Tibial artery (tissue), 4 donors: ENCODE measurements at places on chromosomes 1 and 21.
A peak's percentile ranks its signal among the peaks of the same experiment; 100 is the strongest.

GRCh38 chr1:98045767-98046641, 125.2 kb upstream of the DPYD start:
- no peaks in the 10 kb centered on the region for H3K4me1 ChIP-seq
- H3K36me3 ChIP-seq: no peaks in the 10 kb centered on the region
- DNase-seq: no peak

GRCh38 chr1:183139281-183139942, 46.7 kb upstream of the LAMC2 start:
- peaks cover 6% of the 10 kb centered on the region for H3K4me1 ChIP-seq
- H3K4me3 ChIP-seq: no peak overlapping the region
- DNase-seq: no peak
- H3K27ac ChIP-seq: peak overlapping the region; percentile 27
- no peaks in the 10 kb centered on the region for H3K27me3 ChIP-seq
- peaks cover 73% of the 10 kb centered on the region for H3K36me3 ChIP-seq

DNA sequence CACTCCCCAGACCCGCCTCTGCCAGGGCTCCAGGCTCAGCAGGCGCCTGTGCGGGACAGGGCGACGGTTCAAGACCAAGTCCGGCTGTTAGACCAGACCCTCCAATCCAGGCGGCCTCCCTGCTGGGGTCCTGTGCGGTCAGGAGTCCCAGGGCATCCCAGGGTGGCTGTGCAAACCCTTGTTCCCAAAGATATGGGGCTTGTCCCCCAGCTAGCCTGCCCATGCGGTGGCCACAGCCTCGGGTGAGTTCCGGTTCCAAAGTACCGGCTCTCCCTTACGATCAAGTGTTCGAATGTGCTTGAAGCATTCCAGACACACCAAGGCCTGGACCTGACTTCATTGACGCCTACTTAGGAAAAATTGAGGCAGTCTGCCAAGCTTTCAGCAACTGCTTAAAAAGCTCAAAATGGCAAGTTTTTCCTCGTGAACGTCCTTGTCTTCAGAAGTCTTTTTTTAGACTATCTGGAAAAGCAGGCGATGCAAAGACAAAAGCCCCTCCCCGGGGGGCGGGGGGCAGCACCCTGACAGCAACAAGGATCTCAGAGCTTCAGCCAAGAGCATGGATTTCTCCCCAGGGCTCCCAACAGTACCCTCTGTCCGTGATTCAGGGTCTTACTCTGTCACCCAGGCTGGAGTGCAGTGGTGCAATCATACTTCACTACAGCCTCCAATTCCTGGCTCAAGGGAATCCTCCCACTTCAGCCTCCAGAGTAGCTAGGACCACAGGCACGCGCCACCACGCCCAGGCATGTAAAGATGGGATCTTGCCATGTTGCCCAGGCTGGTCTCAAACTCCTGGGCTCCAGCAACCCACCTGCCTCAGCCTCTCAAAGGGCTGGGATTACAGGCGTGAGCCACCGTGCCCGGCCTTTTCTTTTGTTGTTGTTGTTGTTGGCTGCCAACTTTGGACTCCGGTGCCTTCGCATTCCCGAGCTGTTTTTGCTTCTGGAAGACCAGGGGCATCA, 2.3 kb downstream of the FAAP20 start:
- no peak overlapping the region for H3K4me3 ChIP-seq
- no peaks in the 10 kb centered on the region for H3K4me1 ChIP-seq
- H3K27ac ChIP-seq: peak overlapping the region; percentile 94
- no peaks in the 10 kb centered on the region for H3K36me3 ChIP-seq

DNA sequence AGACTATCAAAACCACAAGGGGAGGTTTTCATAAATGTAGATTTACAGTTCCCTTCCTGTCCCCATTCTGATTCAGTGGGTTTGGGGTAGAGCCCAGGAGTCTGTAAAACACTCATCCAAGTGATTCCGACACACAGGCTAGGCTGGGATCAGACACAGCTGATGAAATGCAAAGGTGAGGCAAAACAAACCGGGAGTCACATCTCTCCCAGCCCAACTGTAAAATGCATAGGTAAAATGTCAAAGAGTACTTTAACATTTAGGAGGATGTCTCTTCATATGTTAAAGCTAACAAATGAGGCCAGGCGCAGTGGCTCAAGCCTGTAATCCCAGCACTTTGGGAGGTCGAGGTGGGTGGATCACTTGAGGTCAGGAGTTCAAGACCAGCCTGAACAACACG, 45.0 kb downstream of the ZNF281 start:
- no peaks in the 10 kb centered on the region for H3K36me3 ChIP-seq
- H3K4me3 ChIP-seq: no peak overlapping the region
- no peaks in the 10 kb centered on the region for H3K27me3 ChIP-seq
- no peak overlapping the region for H3K27ac ChIP-seq
- DNase-seq: no peak

DNA sequence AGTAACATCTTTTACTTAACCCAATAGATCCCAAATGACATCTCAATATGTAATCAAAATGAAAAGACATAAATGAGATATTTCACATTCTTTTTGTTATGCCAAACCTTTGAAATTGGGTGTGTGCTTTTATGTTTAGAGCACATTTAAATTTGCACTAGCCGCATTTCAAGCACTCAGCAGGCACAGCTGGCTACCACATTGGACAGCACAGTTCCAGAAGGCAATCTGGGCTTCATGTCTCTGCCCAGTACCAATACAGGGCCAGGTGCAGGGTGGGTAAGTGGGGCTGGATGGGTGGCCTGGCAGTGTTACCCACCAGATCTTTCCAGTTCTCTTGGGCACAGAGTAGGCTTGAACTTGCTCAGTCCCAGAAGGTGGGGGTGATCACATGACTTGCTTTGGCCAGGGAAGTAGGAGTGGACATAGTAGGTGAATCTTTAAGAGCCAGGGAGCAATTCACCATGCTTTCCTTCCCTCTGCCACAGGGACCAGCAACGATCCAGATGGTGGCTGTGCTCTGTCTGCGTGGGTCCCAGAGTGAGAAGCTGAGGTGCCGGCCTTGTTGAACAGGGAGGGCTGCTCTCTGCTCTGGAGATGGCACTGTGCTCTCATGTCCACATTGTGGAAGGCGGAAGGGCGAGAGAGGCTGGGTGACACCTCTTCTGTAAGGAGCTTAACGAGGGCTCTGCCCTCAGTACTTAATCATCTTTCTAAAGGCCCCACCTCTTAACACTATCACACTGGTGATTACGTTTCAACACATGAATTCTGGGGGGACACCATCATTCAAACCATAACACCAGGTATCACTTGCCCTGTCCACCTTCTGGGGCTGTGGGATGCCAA, 261.4 kb downstream of the GRIK3 start:
- DNase-seq: no peak
- no peaks in the 10 kb centered on the region for H3K36me3 ChIP-seq
- H3K4me3 ChIP-seq: no peak overlapping the region
- H3K27ac ChIP-seq: no peak overlapping the region
- H3K4me1 ChIP-seq: no peaks in the 10 kb centered on the region

DNA sequence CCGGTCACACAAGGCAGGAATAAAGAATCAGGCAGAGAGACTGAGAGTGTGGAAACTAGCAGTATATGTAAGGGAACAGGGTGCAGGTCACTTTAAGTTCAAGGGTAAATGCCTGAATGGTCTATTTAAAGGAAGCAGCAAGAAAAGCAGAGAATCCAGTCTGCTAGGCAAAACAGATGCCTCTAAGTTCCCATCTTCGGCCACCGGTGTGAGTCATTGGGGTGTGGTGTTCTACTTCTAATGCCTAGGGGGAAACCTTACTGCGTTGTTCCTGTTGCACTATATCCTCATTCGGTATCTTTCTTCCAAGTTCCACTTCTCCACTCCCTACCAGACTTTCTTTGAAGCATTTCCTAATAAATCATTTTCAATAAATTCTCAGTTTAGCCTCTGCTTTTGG, 259.9 kb downstream of the HHIPL2 start:
- H3K4me1 ChIP-seq: no peaks in the 10 kb centered on the region
- H3K27ac ChIP-seq: no peak overlapping the region
- H3K4me3 ChIP-seq: no peak overlapping the region
- no peaks in the 10 kb centered on the region for H3K36me3 ChIP-seq
- DNase-seq: no peak

DNA sequence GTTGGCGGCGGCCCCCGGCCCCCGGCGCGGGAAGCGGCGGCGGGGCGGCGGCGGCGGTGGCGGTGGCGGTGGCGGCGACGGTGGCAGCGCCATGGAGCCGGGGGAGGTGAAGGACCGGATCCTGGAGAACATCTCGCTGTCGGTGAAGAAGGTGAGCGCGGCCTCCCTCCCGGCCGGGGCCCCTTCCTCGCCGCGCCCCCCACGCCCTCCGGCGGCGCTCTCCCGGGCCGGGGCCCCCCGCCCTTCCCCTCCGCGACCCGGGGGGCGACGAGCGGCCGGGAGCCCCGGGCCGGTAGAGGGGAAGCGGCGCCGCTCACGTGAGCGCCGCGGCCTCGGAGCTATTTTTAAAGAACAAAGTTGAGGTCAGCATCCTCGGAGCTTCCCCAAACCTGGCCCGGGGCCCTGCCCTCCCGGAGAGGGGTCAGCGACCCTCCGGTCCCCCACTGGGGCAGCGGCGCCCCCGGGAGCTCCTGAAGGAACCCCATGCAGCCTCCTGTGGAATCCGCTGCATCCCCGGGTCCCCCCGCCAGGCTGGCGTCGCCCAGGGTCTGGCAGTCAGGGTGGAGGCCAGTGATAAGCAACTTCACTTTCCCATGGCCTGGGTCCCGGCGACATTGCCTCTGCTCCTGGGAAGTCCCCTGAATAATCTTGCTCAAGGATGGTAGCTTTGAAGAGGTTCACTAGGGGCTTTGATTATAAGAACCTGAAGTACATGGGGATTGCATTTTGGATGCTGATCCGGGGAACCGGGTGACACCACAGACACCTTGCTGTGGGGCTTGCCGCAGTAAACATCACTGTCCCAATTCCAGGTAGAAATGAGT, 560 bp downstream of the PLEKHM2 start:
- DNase-seq: peak; percentile 51
- H3K27ac ChIP-seq: peak overlapping the region; percentile 98
- H3K4me3 ChIP-seq: peak overlapping the region; percentile 98
- H3K4me1 ChIP-seq: peaks cover 45% of the 10 kb centered on the region

GRCh38 chr1:221832617-221833016, 90.7 kb upstream of the DUSP10 start:
- H3K27ac ChIP-seq: no peak overlapping the region
- H3K4me3 ChIP-seq: no peak overlapping the region
- no peak for DNase-seq
- no peaks in the 10 kb centered on the region for H3K36me3 ChIP-seq

DNA sequence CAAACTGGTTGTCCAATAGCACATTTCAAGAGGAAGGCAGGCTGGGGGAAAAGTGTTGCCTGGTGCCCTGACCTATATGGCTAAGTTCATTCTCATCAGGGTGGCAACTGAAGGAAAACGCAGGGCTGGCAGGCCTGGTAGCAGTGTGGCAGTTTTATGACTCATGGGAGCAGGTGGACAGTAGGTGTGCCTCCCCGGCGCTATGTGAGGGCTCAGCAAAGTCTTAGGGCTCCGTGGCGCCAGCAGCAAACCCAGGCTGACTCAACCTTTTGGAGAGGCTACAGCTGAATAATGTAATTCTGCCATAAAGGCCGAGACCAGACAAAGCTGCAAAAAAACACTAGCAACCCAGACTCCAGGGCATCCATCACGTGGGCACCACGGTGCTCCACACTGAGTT, 23.6 kb downstream of the GADD45A start:
- no peak overlapping the region for H3K4me3 ChIP-seq
- no peaks in the 10 kb centered on the region for H3K27me3 ChIP-seq
- H3K27ac ChIP-seq: peak overlapping the region; percentile 73

GRCh38 chr1:243575070-243575469, 275.0 kb downstream of the AKT3 start:
- no peak for DNase-seq
- no peaks in the 10 kb centered on the region for H3K4me1 ChIP-seq
- no peak overlapping the region for H3K4me3 ChIP-seq
- H3K27me3 ChIP-seq: no peaks in the 10 kb centered on the region
- H3K27ac ChIP-seq: no peak overlapping the region
- peaks cover 49% of the 10 kb centered on the region for H3K36me3 ChIP-seq

GRCh38 chr1:113871597-113872113, at the start of gene PTPN22:
Gene PTPN22, minus strand, starts transcription at chr1:113871712.
- no peak within 1 kb of the TSS for H3K27ac ChIP-seq
- no peaks in the 10 kb centered on the region for H3K27me3 ChIP-seq
- no peak for DNase-seq
- peak within 1 kb of the TSS; percentile 9 for H3K4me3 ChIP-seq
- H3K4me1 ChIP-seq: no peaks in the 10 kb centered on the region
- H3K36me3 ChIP-seq: no peaks in the 10 kb centered on the region

DNA sequence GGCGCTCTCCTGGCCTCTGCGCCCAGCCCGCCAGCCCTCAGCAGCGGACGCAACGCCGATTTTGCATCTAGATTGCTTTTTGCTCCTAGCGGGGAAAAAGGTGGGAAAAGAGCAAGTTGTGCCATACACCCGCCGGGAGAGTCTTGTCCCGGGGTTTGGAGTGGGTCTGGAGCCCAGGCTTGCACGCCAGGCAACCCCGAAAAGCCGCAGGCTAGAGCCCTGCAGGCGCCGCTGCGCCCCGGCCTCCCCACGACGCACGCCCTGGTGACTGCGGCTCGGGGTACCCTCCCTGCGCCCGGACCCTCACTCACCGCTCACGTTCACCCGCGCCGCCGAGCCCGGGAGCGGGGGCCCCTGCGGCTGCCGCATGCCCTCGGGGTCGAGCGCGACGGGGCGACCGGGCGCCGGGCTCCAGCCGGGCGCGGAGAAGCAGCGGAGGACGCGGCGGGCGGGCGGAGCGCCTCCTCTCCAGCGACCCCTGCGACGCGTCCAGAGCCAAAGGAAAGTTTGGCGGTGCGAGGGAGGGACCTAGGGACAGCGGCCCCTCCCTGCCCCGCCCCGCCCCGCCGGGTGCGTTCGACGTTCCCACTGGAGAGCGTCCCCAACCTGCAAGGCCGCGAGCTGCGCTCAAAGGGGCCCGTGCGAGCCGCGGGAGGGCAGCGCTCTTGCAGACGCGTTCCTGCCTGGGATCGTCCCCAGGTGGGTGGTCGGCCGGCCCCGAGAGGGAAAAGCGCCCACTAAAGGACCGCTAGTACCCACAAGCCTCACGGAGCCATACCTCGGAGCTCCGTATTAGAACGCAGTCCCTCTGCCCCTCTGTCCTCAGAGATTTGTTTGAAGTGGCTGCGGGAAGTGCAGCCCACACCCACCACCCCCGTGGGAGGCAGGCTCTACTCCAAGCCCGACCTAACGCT, at the start of gene LPAR3:
LPAR3 (minus strand) TSS at position 502 of the 914 bp plus-strand sequence. CDS start 27,086 bp downstream, outside the sequence.
- no peak for DNase-seq
- H3K27ac ChIP-seq: no peak within 1 kb of the TSS
- peak within 1 kb of the TSS; percentile 13 for H3K4me3 ChIP-seq
- H3K4me1 ChIP-seq: no peaks in the 10 kb centered on the region
- no peaks in the 10 kb centered on the region for H3K36me3 ChIP-seq
- no peaks in the 10 kb centered on the region for H3K27me3 ChIP-seq

- no peak overlapping the region for H3K4me3 ChIP-seq
- no peak overlapping the region for H3K27ac ChIP-seq
- no peak for DNase-seq
- no peaks in the 10 kb centered on the region for H3K36me3 ChIP-seq
- H3K27me3 ChIP-seq: no peaks in the 10 kb centered on the region
Observed at GRCh38 chr1:157288492-157288891, 150.3 kb upstream of the ETV3 start.

GRCh38 chr1:216903382-216903740, 180.1 kb upstream of the ESRRG start:
- no peak for DNase-seq
- H3K27me3 ChIP-seq: no peaks in the 10 kb centered on the region
- no peak overlapping the region for H3K4me3 ChIP-seq
- no peaks in the 10 kb centered on the region for H3K36me3 ChIP-seq
- no peaks in the 10 kb centered on the region for H3K4me1 ChIP-seq

GRCh38 chr1:68206848-68207689, 25.3 kb downstream of the WLS start:
- no peak overlapping the region for H3K27ac ChIP-seq
- no peaks in the 10 kb centered on the region for H3K27me3 ChIP-seq
- no peak overlapping the region for H3K4me3 ChIP-seq
- no peak for DNase-seq
